ENCODE measurements at places on chromosomes 7 and 10.

DNA sequence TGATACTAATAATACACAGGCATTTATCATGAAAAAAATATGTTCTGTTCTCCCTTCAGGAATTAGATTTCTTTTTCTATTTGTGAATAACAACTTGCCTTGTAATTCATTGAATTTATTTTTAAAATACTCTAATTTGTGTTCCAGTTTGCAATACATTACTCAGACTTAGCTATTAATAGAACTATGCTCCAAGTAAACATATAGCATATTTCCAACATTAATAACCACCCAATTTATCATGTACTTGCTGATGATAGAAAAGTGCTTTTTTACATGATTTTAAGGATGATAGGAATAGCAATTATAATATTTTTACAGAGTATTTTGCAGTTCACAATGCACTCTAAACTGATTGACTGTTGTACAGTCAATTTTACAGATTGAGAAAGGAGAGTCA, 338.8 kb upstream of the SEMA3D start:
- no peak for DNase-seq

GRCh38 chr7:135274495-135275268, 41.0 kb downstream of the STRA8 start:
- peak; percentile 81 for DNase-seq

DNA sequence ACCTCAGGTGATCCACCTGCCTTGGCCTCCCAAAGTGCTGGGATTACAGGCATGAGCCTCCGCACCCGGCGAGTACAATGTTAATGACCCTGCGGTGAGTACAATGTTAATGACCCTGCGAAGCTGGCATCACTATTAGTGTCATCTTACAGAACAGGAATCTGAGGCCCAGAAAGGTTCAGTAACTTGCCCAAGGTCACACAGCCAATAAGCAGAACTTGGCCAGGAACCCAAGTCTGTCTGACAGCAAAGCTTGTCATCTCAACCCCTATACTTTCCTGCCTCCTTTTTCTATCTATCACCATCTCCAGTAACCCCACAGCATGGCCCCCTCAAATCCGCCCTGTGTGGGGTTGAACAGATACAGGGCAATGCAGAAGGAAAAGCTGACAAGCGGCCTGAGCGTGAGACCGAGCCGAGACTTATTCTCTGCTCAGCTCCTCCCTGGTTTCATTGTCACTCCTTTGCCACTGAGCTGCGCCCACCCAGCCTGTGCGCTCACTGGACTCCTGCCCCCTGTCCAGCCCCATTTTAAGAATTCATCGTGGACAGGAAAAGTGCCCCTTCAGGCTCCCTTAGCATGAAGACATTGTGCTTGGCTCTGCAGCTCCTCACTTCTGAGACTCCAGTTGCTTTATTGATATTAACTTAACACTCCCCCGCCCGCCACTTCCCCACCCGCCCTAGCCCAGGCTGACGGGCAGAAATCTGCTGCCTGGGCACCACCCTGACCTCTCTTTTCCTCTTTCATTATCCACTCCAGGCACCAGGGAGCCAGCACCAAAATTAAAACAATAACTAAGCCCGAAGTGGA, 58.1 kb upstream of the LBX1 start:
- no peak for DNase-seq

DNA sequence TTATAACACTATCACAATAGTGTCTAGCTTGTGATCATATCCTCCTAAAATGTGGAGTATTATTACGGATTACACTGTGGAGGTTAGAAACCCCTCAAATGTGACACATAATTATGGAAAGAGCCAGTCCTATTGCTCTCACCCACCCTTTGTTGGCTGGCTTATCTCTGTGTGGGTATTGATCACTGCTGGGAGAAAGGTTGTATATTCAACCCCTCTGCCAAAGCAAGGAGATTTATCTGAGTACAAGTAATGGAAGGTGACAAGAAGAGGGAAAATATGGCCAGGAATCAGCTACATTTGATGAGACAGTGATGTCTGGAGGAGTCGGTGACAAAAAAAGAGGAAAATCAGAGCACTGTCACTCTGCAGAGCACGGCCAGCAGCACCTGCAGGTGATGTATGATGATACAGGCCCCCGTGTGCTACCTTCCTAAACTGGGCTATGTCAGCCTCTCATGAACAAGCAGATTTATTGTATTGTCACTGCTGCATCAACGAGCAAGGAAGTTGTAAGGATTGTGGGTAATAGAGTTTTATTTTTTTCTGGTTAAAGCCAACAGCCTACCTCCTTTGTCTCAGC, 235.3 kb downstream of the PHF14 start:
- no peak for DNase-seq

DNA sequence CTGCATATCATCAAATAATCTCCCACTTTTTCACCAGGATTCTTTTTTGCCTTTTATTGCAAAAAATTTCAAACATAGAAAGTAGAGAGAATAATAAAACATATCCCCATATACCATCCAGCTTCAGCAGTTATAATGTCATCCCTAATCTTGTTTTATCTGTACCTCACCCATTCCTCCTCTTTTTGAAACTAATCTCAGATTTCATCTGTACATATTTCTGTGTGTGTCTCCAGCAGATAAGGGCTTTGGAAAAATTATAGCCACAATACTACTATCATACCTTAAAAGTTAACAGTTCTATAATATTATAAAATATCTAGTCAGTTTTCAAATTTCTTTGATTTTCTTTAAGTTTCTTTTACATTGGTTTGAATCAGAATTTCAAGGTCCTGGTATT, 7.6 kb upstream of the ENTPD1 start:
- no peak for DNase-seq

- no peak for DNase-seq
Observed at GRCh38 chr7:122038904-122039303, 105.1 kb downstream of the AASS start.

GRCh38 chr7:29071203-29071874, 75.0 kb downstream of the CPVL start:
- no peak for DNase-seq

- DNase-seq: no peak
Observed at GRCh38 chr10:63262430-63263073, 129.4 kb downstream of the NRBF2 start.

DNA sequence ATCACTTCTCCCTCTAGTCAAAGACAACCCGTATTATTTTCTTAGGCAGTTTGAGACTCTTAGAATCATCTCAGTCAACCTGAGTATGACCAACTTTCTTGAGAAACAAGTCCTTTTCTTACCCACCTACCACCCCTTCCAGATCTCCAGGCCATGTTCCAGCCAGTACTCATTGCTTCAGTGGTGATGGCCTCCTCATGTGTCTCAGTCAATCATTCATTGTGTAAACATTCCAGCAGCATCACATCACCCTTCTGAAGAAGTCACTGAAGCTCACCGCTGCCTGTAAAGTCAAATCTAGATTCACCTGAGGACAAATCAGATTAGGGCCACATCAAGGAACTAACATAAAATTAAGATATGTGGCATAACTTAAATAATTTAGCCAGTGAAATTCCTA, 467.2 kb upstream of the NRP1 start:
- DNase-seq: no peak

DNA sequence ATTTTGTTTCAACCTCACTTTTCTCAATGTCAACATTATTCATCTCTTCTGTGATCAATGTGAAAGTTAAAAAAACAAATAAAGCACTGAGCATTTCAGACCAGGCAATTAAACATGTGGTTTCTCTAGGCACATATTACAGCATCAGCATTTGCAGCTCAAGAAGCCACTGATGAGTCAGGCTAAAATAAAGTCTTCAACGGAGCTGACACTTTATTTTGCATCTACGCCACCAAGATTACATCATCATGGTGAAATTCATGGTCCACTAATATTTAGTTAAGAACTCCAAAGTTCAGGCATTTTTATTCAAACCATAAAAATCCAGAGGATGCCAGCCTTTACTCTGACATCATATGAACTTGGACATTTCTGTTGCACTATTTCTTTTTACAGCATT, 33.0 kb downstream of the MAGI2 start:
- no peak for DNase-seq

DNA sequence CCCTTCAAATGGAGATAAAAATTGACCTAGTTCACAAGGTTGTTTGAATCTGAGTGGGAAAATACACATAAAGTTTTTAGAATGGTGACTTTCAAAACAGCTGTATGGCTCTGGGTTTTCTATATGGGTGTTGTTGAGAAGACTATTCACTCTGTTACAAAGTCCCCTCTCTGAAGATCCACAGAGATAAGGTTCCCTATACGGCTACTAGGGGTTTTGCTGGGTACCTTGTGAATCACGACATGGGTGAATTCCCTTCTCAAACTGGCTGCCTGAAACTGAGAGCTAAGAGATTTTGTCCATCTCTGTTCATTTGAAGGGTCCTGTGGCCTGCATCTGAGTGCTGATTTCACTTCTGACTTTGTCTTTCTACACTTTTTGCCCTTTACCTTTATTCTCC, 11.8 kb upstream of the SLC13A1 start:
- DNase-seq: no peak

DNA sequence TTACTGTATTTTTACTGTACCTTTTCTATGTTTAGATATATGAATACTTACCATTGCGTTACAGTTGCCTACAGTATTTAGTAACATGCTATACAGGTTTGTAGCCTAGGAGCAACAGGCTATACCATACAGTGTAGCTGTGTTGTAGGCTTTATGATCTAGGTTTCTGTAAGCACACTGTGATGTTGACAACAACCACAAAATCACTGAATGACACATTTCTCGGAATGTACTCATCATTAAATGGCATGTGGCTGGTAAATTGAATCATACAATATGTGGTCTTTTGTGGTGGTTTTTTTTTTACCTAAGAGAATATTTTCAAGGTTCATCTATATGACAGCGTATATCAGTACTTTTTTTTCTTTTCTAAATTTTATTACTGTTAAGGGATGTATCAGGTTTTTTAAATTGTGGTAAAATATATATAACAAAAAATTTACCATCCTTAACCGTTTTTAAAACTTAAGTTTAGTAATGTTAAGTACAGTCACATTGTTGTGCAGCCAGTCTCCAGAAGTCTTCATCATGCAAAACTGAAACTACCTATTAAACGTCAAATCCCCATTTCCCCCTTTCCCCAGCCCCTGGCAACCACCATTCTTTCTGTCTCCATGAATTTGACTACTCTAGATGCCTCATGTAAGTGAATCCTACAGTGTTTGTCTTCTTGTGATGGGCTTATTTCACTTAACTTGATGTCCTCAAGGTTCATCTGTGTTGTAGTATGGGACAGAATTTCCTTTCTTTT, 21.5 kb downstream of the BTAF1 start:
- DNase-seq: no peak

- DNase-seq: no peak
Observed at GRCh38 chr7:101319401-101319800, 2.2 kb downstream of the IFT22 start.

- DNase-seq: peak; percentile 36
Observed at GRCh38 chr7:90211391-90212148, at the start of gene STEAP2. STEAP2 (plus strand) TSS chr7:90211740; CDS start chr7:90225083, 13,343 bp downstream.

DNA sequence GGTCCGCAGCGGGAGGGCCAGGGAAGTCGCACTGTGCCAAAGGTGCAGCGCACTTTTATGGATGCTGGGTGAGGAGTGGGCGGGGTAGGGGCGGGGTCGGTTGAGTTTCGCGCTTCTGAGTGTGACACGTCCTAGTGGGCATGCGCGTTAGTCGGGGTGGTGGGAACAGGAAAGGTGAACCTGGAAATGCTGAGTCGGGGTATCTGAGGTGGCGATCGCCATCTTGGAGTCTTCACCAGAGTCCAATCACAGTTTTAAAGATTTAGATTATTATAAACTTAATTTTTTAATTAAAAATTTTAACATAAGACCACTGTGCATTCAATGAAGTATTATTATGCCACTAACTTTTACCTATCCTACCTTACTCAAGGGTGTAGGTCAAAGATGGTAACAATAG, 45.7 kb downstream of the ZNF138 start:
- DNase-seq: no peak

DNA sequence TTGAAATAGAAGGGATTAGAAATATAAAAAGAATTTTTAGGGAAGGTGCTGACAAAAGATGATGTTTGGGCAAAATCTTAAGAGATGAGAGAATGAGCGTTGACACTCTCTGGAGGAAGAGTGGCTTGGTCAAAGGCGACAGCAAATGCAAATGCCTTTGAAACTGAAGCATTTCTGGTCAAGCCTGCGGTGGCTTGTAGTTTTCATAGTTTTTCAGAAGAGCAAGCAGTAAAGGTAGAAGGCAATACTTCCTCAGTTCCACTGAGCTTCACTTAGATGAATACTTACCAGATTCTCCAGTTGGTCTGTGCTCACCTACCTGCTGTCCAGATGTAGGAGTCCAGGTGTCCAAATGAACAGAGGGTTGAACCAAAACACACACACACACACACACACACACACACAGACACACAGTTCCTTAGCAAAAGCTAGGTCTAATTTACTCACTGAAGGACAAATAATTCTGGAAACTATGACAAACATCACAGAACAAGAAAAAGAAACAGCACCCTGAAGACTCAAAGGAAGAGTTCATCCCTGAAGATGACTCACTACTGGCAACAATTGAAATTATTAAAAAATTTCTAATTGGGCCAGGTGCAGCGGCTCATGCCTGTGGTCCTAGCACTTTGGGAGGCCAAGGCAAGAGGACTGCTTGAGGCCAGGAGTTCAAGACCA, 12.1 kb upstream of the STK17A start:
- DNase-seq: no peak

GRCh38 chr7:117776224-117776623, 97.0 kb downstream of the CTTNBP2 start:
- DNase-seq: no peak

DNA sequence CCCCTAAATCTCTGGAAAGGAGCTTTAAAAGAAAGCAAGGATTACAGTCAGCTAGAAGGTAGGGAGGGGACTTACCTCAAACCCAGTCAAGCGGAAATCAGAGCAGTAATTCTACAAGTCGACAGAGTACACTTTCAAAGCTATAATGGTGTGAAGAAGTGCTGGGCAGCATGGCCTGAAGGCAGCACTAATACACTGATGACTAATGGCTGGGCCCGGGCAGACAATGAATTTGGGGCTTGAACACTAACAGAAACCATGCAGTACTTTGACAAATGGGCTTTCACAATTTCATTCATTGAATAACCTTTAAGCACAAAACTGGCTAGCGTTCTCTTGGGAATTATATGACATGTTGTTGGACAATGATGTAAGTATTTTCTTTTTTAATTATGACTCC, 4.7 kb downstream of the GLI3 start:
- DNase-seq: no peak

DNA sequence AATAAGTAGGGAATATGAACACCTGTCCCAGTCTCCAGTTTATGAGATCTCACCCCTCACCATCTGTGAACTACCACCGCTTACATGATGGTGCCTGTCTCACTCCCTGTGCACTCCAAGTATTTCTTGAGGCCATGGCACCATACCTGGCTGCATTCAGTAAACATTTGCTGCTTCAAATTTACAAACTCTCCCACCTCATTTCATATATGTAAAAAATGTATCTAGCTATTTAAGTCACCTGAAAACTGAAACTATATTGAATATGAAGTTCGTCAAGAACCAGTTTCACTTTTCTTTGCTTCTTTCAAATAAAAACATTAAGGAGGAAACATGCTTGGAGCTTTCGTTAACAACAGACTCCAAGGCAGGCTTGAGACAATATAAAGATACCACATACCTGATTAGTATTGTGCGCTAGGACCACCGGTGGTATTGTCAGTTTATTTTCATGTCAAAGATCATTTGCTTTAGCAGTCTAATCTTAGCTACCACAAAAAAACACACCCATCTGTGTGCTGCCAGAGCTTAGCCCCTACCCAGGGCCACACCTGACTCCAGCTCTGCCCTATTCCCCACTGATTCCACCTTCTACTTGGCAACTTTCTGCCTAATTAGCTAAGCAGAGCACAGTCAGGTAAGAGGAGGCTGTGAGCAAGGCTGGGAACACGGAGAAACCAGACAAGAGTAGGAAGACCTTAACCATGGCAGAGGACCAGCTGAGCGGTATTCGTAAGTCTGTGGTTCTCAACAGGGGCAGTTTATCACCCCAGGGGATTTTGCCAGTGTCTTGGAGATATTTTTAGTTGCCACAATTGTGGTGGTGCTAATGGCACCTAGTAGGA, 92.0 kb downstream of the ZFAND4 start:
- peak; percentile 28 for DNase-seq

All from activated naive CD4-positive, alpha-beta T cell treated with anti-CD3 and anti-CD28 coated beads, Interleukin-2, amount 10 ng/mL, durations not matched to agents 7 days and 5 days (primary cell).